ENCODE measurements at places on chromosomes 5 and 9.

- no peak for DNase-seq
Measured at GRCh38 chr5:76351176-76351575, 51.9 kb upstream of the IQGAP2 start.

DNA sequence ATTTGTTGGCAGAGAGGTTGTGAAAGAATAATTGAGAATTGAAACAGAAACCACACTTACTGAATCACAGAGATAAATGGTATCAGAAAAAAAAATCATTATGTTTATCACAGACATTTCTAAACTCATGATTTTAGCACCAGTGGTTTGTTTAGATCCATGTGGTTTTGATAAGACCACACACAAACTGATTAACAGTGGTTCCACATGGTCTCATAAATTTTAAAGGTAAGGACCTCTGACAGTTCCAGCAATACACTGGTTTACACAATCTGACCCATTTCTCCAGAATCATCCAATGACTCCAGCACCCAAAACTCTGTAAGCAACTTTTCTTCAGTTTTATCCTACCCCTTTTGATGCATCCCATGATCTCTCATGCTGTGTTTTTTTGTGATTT, 261.2 kb downstream of the ANXA1 start:
- DNase-seq: no peak

DNA sequence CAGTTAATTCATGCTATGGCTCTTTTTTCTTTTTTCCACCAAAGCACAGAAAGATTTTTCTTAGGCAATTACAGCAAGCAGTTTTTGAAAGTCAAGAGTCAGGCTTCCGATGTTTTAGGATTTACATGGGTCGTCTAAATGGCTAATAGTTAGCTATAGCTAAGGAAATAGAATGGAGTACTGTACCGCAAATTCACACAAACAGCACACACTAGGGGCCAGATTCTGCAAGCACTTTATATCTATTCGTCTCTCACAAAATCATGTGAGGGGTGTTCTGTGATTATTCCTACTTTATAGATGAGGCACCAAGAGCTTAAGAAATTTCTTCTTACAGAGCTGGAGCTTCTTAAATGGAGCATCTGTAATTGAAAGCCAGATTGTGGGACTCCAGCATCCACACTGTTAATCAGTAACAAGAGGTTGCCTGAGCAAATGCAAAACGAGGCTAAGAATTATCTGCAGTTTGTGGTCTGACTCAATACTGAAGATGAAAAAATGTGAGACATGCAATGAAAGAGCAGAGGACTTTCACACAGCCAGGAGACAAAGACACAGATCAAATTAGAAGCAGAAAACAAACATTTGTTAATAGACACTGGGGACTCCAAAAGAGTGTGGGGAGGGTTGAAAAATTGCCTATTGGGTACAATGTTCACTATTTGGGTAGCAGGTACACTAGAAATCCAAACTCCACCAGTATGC, 62.7 kb upstream of the CTXN3 start:
- DNase-seq: no peak

DNA sequence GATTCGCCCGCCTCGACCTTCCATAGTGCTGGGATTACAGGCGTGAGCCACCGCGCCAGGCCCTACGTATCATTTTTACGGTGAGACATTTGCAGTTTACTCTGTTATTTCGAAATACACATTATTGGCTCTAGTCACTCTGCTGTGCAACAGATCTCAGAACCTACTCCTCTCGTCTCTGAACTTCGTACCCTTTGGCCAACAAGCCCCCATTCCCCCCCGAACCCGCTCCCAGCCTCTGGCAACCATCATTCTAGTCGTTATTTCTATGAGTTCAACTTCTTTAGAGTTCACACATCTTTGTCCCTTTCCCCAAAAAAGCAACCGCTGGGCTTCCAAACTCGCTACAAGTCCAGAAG, 735 bp downstream of the PTGR1 start:
- DNase-seq: no peak

GRCh38 chr5:132394667-132395259, 25.3 kb downstream of the SLC22A5 start:
- no peak for DNase-seq

DNA sequence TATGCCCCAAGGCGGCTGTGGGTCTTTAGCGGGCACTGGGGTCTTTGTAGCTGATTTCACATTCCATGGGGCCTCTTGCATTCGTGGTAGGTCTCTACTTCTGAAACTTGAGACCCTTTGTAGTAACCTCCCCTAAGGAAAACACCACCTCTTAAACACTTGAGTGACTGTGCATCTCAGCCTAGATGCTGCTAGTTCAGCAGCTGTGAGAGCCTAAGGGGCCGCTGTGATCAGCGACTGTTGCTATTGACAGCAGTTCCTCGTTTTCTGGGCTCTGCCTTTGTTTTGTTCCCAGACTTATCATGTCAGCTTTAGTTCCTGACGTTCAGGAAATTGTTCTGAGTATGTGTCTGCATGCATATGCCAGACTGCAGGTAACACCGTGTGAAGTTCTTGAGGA, 171.2 kb downstream of the HSPA4 start:
- DNase-seq: no peak

DNA sequence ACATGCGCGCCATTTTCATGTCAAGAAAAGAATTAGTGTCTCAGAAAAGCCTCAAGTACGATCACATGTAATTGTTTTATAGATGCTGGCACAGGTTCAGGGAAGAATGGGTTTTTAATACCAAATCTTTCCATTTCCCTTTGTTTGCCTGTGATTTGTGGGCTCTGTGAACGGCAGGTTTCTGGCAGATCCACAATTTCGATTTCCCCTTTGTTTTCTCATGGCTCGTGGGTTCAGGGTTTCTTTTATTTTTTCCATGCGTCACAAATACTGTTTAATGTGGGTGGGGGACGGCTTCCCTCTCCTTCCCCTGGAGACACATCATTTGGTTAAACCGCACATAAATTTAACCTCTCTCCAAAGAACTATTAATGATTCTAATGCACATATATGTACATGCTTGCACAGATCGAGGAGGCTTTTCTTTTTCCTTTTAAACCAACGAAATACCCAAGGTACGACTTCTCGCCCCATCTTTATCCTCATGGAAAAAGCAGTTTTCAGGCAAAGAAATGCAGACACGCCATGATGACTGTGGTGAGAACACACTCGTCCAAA, 195.9 kb downstream of the SLIT3 start:
- no peak for DNase-seq

DNA sequence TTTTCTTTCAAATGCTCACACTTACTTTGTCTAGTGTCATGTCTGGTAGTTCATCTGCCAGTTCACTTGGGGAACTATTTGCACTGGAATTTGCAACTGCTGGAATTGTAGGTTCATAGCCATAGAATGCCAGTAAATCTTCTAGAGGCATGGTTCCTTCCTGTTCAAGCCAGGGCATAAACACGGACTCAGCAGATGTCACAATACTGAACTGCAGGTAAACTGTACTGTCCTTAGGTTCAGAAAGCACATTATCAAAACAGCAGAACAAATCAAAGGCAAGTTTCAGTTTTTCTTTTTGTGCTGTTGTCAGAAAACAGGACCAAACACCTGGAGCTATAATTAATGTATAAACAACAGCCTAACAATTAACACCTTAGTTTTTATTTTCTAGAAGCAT, 13.1 kb downstream of the MIER3 start:
- no peak for DNase-seq

GRCh38 chr5:143056792-143057579, 286.8 kb downstream of the ARHGAP26 start:
- no peak for DNase-seq

DNA sequence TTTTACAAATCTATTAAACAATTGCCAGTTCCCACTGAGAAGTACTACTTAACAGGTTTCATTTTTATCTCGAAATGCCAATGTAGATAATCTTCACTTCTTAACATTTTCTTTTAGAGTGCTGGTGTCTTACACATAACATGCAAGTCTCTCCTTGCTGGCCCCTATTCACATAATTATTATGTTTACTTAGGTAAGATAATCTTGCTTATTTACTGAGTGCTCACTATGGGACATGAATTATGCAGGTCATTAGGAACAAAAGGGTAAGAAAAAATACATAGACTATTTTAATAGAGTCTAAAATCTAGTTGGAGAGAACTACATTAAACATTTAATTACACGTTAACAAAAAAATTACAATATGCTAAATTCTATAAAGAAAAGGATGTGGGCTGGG, 328.4 kb downstream of the PRR16 start:
- no peak for DNase-seq

DNA sequence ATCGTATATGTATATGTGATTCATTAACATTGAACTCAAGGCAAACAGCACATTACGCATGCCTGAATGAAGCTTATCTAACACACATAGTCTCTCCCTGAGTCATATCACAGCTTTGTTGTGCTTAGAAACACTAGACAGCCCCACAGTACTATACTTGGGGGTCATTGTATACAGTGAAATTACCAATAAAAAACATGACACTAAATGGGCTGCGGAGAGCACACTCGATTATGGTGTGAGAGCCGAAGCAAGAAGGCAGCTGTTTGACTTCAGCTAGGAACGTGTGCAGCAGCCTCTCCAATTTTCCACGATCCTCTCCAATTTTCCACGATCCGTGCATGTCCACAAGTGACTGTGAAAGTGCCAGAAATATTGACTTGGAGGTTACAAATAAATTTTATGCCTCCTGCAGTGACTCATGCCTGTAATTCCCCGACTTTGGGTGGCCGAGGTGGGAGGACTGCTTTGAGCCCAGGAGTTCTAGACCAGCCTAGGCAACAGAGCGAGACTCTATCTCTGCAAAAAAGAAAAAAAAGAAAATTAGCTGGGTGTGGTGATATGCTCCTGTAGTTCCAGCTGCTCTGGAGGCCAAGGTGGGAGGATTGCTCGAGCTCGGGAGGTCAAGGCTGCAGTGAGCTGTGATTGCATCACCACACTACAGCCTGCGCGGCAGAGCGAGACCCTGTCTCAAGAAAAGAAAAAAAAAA, 102.4 kb downstream of the DAPK1 start:
- DNase-seq: no peak

DNA sequence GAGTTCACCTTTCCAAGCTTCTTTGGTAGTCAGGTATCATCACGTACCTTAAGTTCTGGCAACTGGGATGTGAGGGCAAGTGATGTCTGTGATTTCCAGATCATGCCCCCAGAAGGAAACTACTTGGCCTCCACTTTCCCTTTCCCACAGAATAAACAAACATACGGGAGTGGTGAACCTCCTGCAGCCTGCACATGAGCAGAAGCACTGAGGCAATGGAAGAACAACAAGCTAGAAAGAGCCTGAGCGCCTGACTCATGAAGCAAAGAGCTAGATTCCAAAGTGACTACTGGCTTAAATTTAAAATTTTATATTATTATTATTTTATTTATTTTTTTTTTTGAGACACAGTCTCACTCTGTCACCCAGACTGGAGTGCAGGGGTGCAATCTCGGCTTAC, 35.0 kb downstream of the ARL15 start:
- DNase-seq: no peak

DNA sequence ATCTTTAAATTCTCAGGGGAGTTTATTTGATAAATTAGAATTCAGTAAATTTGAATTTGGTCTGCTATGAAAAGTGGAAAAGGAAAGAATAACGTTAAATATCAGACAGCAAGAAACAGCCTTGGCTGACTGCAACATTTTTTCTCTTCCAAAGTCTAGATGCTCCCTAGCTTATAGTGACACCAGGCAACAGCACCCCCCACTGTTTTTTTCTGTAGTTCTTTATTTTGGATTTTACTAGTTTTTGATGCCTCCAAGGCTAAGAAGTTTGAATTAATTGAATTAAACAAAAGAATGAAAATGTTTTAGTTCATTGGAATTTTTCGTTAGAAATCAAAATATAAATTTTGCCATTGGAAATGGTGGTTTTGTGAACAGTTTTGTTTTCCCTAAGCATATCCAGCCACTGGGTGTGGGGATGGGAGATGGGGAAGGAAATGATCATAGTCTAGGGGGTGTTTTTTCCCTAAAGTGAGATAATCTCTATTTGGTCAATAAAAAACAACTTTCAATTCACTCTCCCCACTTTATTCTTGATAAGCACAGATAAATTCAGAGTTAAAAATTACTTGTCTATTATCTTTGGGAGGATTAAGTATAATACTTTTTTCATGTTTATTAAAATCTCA, 199.3 kb upstream of the CD180 start:
- DNase-seq: no peak

DNA sequence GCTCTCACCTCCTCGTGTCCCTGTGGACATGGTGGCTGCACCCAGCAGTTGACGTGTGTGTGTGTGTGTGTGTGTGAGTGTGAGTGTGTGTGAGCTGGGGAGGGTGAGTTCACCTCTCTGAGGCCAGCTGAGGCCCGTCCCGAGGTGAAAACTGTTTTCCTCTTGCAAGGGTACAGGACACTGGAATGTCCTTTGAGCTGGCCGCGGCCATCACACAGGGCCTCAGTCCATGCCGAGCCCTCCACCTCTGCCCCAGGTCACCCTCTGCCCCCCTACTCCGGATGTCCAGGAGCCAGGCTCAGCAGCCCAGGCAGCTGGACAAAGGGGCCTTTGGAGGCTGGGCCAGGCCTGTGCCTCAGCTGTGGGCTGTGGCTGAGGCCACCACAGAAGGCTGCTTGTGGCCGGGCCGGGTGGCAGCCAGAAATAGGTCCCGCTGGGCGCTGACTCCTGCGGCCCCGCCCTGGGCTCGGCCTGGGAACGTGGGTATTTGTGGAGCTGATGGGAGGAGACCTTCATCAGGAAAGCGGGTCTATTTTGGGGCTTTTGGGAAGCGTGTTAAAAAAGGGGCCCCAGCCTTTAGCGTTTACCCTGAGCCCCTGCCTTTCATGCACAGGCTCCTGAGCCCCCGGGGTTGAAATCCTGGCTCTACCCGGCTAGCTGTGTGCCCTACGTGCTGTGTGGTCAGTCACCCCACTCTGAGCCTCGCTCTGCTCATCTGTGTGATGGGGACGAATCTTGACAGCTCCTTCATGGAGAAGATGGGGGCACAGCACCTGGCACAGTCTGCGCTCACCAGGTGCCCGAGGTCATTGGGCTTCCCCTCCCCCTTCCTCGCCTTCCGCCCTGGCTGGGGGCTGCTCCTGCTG, 75.1 kb upstream of the IER5L start:
- no peak for DNase-seq

GRCh38 chr9:3950534-3950933, 349.3 kb downstream of the GLIS3 start:
- no peak for DNase-seq

- no peak for DNase-seq
Measured at GRCh38 chr9:23677446-23677845, 148.6 kb downstream of the ELAVL2 start.

DNA sequence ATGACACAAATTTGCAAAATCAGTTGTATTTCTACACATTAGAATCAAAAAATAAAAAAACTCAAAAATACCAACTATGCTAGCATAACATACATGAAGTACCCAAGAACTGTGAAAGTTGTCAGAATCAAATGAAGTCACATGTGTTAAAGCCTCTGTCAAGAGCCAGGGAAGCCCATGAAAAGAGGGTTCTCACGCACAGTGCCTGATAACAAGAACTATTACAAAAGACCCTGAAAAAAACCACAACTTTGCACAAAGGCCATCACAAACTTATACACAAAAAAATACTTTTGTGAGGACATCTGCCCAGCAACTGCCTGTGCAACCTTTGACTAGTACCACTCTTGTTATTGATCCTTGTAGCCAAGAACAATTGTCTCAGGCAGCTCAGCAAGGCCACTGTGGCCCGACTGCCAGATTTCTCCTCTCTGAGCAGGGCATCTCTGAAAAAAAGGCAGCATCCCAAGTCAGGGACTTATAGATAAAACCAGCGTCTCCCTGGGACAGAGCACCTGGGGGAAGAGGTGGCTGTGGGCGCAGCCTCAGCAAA, 28.9 kb upstream of the HNRNPA0 start:
- DNase-seq: no peak

- DNase-seq: no peak
Measured at GRCh38 chr9:74570879-74571512, 73.9 kb downstream of the RORB start.
